ENCODE measurements at places on chromosomes 1 and 21.
A peak's percentile ranks its signal among the peaks of the same experiment; 100 is the strongest.

DNA sequence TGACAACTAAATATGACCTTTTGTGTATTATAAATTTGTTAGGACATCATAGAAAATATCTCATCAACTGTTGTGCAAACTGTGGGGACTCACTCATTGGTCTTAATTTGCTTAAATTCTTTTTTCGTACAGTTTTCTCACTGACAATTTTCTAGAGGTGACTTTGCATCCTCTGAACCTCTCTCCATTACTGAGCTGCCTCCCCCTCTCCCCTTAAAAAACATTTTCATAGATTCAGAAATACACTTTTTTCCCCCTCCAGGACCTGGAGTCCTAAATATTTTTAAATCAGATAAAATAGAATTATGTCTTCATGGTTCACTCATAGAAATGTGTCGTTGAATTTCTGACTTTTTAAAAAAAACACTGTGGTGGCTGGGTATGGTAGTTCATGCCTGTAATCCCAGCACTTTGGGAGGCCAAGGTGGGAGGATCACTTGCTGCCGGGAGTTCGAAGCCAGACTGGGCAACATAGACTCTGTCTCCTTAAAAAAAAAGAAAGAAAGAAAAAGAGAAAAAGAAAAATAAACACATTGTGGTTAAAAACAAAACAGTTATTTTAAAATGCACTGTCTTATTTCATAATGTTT is 1.5 kb downstream of the CNST start:
- peak overlapping the region; percentile 90 for H3K27ac ChIP-seq
- H3K4me3 ChIP-seq, result peak overlapping the region; percentile 92
- no peaks in the 10 kb centered on the region for H3K36me3 ChIP-seq

GRCh38 chr1:210362526-210362925 is 33.8 kb downstream of the HHAT start:
- H3K4me1 ChIP-seq, result no peaks in the 10 kb centered on the region
- H3K4me3 ChIP-seq, result no peak overlapping the region
- H3K36me3 ChIP-seq, result no peaks in the 10 kb centered on the region

DNA sequence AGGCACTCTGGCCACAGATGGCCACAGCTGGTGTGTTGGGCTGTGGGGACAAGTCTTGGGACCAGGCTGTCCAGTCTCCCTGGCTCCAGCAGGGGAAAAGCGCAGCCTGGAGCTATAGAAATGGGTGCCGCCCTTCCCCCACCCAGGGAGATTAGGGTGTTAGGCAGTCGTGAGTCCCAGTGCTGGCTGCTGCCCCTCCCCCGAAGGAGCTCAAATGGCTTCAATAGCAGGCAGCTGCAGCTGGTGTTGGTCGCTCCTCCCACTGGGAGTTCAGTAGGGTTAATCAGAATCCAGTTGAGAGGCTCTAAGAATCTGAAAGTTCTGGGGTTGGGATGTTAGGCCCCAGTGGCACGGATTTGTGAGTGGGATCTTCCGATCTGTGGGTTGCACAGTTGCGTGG is 595.6 kb upstream of the PKN2 start:
- H3K36me3 ChIP-seq, result no peaks in the 10 kb centered on the region
- no peak for DNase-seq
- H3K27ac ChIP-seq, result no peak overlapping the region
- H3K4me1 ChIP-seq, result no peaks in the 10 kb centered on the region

DNA sequence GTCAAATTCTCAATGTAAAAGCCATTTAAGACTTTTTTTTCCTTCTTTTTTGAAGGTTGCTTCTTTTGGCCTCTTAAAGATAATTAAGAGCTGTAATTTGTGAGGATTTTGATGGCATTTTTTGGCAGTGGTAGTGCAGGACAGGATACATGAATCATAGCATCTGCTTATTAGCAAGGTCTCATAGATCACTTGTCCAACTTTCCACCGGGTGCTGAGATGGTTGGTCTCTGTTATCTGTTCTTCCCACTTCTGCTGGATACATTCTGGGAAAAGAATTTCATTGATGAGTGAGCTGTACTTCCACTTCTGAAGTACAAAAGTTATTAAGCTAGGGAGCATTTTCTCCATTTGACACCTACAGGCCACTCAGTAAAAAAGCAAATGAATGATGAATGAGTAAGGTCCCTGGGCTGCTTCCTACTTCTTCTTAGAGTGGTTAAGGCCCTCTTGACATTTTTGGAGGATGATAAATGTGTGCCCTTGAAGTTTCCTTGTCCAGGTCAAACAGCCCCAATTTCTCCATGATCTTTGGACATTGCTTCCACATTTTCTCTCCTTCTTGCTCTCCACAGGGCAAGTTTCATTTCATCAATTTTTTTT is 100.6 kb downstream of the ROR1 start:
- no peaks in the 10 kb centered on the region for H3K27me3 ChIP-seq
- no peak overlapping the region for H3K4me3 ChIP-seq
- no peak overlapping the region for H3K27ac ChIP-seq
- no peaks in the 10 kb centered on the region for H3K4me1 ChIP-seq
- no peaks in the 10 kb centered on the region for H3K36me3 ChIP-seq

- peaks cover 11% of the 10 kb centered on the region for H3K4me1 ChIP-seq
- peak overlapping the region; percentile 3 for H3K4me3 ChIP-seq
- H3K27me3 ChIP-seq, result no peaks in the 10 kb centered on the region
Observed at GRCh38 chr1:171212607-171213351, 27.7 kb downstream of the FMO2 start.

DNA sequence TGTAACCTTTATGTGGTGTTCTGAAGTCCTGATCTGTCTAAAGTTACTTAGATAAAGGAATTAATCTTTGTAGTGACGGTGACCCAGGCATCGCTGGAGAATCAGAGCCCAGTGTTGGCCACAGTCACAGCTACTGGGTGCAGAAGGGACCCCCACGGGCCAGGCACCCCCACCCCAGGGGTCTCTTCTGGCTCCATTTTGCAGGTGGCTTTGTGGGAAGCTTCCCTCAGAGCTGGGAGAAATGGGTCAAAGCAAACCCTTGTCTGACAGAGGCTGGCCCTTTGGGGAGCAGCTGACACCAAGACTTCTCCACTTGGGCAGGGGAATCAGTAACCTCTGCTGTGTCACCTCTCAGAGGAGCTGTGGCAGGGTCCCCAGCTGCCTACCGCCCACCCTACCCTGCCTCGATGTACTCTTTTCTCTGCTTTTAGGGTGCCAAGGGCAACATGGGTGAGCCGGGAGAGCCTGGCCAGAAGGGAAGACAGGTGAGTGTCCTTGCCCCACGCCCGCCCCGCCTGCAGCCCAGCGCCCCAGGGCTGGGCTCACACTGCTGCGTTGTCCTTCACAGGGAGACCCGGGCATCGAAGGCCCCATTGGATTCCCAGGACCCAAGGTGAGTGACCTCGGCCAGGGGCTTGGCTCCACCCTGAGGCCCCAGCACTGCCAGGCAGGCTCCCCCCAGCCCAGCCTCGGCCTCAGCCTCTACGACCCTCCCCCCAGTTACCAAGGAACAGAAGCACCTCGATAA is 17.7 kb downstream of the COL6A2 start:
- H3K4me3 ChIP-seq, result no peak overlapping the region
- peak; percentile 45 for DNase-seq
- no peaks in the 10 kb centered on the region for H3K27me3 ChIP-seq
- no peaks in the 10 kb centered on the region for H3K4me1 ChIP-seq

GRCh38 chr1:165629848-165630628 is 996 bp upstream of the MGST3 start:
- DNase-seq, result no peak
- H3K36me3 ChIP-seq, result no peaks in the 10 kb centered on the region
- no peaks in the 10 kb centered on the region for H3K27me3 ChIP-seq
- H3K4me3 ChIP-seq, result peak overlapping the region; percentile 84
- H3K4me1 ChIP-seq, result peaks cover 26% of the 10 kb centered on the region

DNA sequence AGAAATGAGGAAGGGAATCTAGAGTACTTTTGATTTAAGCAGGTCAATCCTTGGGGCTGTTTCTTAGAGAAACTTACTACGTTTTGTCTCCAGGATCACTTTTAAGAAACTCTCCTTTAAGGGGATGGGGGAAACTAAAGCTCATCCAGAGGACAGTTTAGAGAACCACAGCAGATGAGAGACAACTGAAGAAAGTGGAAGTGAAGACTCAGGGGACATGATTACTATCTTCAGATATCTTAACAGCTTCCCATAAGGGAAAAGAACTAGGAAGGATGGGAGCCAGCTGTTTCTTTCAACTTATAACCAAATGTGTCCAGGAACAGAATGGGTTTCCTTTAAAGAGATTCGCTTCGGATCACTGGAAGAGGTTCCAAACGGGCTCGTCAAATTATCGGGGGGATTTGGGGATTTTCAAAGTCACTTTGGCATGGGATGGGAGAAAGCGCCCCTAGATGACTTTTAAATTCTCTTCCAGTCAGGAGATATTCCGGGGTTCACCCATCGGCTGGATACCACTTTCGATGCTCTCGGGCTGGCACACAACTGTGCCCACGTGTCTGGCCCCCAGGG is 1.2 kb downstream of the SCMH1 start:
- DNase-seq, result no peak
- H3K27ac ChIP-seq, result peak overlapping the region; percentile 87
- no peaks in the 10 kb centered on the region for H3K36me3 ChIP-seq
- peak overlapping the region; percentile 91 for H3K4me3 ChIP-seq

- H3K4me1 ChIP-seq, result no peaks in the 10 kb centered on the region
- H3K27me3 ChIP-seq, result no peaks in the 10 kb centered on the region
- H3K4me3 ChIP-seq, result no peak overlapping the region
- no peaks in the 10 kb centered on the region for H3K36me3 ChIP-seq
- H3K27ac ChIP-seq, result no peak overlapping the region
- no peak for DNase-seq
Observed at GRCh38 chr1:113210248-113210647, 137.2 kb downstream of the LRIG2 start.

- H3K4me3 ChIP-seq, result no peak overlapping the region
- no peak overlapping the region for H3K27ac ChIP-seq
- no peaks in the 10 kb centered on the region for H3K36me3 ChIP-seq
Observed at GRCh38 chr1:81121306-81121705, 679.4 kb upstream of the ADGRL2 start.

DNA sequence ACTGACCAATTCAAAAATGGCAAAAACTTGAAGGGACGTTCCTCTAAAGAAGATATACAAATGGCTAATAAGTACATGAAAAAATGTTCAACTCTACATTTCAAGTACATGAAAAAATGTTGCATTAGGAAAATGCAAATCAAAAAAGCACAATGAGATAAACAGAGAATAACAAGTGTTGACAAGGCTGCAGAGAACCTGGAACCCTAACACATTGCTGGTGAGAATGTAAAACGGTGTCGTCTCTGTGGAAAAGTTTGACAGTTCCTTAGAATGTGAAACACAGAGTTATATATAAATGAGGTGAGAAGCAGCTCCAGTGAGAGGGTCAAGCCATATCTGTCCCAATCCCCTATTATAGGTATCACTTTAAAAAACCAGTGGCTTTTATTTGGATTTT is 44.6 kb upstream of the RBM34 start:
- H3K27ac ChIP-seq, result no peak overlapping the region
- peaks cover 3% of the 10 kb centered on the region for H3K36me3 ChIP-seq
- H3K4me1 ChIP-seq, result no peaks in the 10 kb centered on the region

DNA sequence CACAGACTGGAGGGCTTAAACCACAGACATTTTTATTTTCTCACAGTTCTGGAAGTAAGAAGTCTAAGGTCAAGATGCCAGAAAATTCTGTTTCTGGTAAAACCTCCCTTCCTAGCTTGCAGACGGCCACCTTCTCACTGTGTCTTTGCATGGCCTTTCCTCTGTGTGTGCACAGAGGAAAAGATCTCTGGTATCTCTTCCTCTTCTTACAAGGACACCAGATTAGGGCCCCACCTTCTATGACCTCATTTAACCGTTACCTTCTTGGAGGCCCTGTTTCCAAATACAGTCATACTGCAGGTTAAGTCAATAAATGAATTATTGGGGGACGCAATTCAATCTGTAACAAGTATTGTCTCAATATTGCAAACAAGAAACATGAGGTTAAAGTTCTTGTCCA is 63.0 kb upstream of the PRDX6 start:
- H3K27me3 ChIP-seq, result no peaks in the 10 kb centered on the region
- H3K4me3 ChIP-seq, result no peak overlapping the region
- no peak for DNase-seq

DNA sequence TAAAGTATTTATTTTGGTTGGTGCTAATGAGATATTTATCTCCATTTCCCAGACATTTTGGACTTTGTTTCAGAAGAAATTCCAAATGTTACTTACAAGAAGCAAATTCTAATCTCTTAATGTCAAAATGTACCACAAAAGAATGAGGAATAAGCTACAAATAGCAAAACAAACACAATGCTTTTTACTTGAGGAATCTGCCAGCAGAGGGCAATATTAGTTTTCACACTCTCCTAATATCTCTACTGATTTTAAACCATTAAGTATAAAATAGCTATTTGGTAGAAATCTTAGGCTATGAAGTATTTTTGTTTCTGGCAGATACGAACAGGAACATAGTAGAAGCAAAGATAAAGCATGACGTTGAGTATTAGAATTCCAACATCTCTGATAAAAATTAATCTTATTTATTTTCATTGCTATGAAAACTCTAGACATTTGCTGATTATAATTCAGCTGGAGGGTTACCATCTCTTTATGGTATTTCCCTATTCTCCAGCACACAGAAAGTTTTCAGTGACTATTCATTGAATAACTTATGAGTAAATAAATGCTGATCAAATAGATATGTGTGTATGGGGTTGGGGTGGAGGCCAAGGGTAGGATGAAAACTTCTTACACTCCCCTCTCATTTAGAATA is 13.4 kb upstream of the HMCN1 start:
- H3K27ac ChIP-seq, result no peak overlapping the region
- no peak overlapping the region for H3K4me3 ChIP-seq
- no peaks in the 10 kb centered on the region for H3K4me1 ChIP-seq
- DNase-seq, result no peak
- no peaks in the 10 kb centered on the region for H3K36me3 ChIP-seq
- no peaks in the 10 kb centered on the region for H3K27me3 ChIP-seq

- DNase-seq, result no peak
- no peak overlapping the region for H3K4me3 ChIP-seq
- H3K27me3 ChIP-seq, result no peaks in the 10 kb centered on the region
Observed at GRCh38 chr1:43441166-43441893, 12.4 kb downstream of the HYI start.

GRCh38 chr1:228379666-228380065 is 27.0 kb downstream of the TRIM11 start:
- no peak overlapping the region for H3K4me3 ChIP-seq
- no peaks in the 10 kb centered on the region for H3K36me3 ChIP-seq
- no peak overlapping the region for H3K27ac ChIP-seq
- no peak for DNase-seq
- no peaks in the 10 kb centered on the region for H3K4me1 ChIP-seq
- no peaks in the 10 kb centered on the region for H3K27me3 ChIP-seq

DNA sequence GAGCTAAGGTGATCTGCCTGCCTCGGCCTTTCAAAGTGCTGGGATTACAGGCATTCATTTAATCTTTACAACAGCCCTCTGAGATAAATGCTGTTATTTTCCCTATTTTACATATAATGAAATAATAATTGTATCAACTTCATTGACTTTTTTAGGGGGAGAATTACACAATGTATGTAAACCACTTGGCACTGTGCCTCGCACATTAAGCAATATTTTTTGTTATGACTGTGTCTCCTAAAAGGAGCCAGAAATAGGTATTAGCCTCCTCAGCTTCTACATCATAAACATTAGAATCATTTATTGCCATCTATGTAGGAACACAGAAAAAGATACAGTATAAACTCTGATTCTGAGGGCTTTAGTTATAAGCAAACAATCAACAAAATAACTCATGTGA is 1.1 kb upstream of the DNAJC28 start:
- H3K27ac ChIP-seq, result no peak overlapping the region
- no peak for DNase-seq
- H3K27me3 ChIP-seq, result no peaks in the 10 kb centered on the region
- H3K4me1 ChIP-seq, result no peaks in the 10 kb centered on the region

- no peaks in the 10 kb centered on the region for H3K27me3 ChIP-seq
- H3K27ac ChIP-seq, result peak overlapping the region; percentile 97
- peak overlapping the region; percentile 80 for H3K4me3 ChIP-seq
- no peak for DNase-seq
Observed at GRCh38 chr1:32393136-32393535, 1.1 kb downstream of the BSDC1 start.
